ENCODE measurements at places on chromosomes 11 and 22.

DNA sequence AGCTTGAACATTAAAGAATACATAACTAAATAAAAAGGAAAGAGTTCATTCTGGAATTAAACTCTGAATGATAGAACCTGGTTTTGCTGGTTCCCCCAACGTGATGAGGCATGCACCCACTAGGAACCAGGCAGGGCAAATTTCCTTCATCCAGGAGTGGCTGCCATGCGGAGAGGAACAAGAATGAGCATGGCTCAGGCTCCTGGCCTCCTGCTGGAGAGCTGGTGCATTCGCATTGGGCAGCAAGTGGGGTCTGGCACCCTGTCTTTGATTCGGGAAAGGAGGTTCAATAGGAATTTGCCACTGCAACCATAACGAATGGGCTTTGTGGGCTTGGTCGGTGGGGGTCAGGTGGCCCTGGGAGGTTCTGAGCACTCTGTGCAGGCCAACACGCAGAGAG is 169.8 kb upstream of the TENM4 start:
- no peak overlapping the region for H3K4me3 ChIP-seq
- H3K27me3 ChIP-seq = no peaks in the 10 kb centered on the region

DNA sequence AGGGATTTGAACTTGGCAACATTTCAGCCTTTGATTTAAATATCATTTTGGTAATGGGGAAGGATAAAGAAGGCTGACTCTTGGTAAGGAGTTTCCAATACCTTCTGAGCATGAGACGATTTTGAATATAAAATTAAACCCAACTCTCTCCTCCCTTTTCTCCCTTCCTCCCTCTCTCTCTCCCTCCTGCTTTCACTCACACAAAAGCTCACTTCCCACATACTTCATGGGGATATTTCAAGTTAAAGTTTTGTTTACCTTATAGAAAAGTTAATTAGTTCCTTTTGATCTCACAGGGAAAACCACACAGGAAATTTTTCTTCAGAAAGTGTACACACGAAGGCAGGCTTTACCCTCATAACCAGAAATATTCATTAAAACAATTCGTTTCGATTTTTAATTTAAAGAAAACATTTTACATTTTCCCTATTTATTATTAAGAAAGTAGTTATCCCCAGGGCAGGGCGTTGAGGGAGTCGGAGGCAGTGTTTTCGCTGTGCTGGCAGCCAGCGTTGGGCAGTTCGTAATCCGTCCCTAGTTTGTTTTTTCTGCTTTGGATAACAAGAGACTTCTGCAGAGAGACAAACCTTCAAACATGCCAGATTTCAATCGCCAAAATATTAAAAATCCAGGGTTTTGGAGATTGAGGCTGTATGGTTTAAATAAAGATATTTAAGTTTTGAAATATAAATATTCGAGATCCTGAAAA is 25.3 kb upstream of the ALX4 start:
- H3K4me1 ChIP-seq = no peaks in the 10 kb centered on the region
- H3K27ac ChIP-seq = no peak overlapping the region
- H3K4me3 ChIP-seq = no peak overlapping the region
- no peaks in the 10 kb centered on the region for H3K36me3 ChIP-seq
- no peak for DNase-seq

GRCh38 chr22:29860006-29860766 is 22.1 kb upstream of the ASCC2 start:
- no peak overlapping the region for H3K27ac ChIP-seq
- no peak for DNase-seq
- no peaks in the 10 kb centered on the region for H3K36me3 ChIP-seq
- no peak overlapping the region for H3K4me3 ChIP-seq

- peaks cover 5% of the 10 kb centered on the region for H3K4me1 ChIP-seq
- H3K27me3 ChIP-seq = no peaks in the 10 kb centered on the region
- peak; percentile 84 for DNase-seq
- no peak overlapping the region for H3K27ac ChIP-seq
- H3K4me3 ChIP-seq = no peak overlapping the region
- H3K36me3 ChIP-seq = no peaks in the 10 kb centered on the region
Observed at GRCh38 chr22:50148991-50149721, 21.4 kb upstream of the PANX2 start.

- no peak for DNase-seq
- peaks cover 4% of the 10 kb centered on the region for H3K27me3 ChIP-seq
- no peak overlapping the region for H3K27ac ChIP-seq
- H3K36me3 ChIP-seq = no peaks in the 10 kb centered on the region
Observed at GRCh38 chr11:69217276-69218105, 61.8 kb downstream of the SMIM38 start.

DNA sequence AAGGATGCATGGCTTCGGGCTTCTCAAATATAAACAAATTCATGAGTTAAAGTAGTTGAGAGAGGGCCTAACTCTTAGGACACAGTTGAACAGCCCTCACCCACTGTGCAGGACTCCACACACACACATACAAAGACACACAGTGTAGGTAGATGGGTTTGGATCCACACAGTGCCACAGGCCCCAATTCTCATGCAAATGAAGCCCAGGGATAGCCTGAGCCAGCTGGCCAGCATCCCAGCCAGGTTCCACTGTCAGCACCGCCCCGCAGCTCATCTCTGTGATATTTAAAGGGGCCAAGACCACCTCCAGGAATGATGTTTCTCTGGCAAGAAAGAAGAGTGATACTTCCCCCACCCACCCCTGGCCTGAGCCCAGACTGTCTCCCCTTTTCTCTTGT is 11.7 kb downstream of the SLC35C1 start:
- H3K27me3 ChIP-seq = no peaks in the 10 kb centered on the region
- no peak for DNase-seq
- H3K4me1 ChIP-seq = peaks cover 1% of the 10 kb centered on the region
- no peaks in the 10 kb centered on the region for H3K36me3 ChIP-seq

GRCh38 chr11:117823294-117823945 is 1.1 kb downstream of the FXYD2 start:
- peak overlapping the region; percentile 91 for H3K27ac ChIP-seq
- peaks cover 82% of the 10 kb centered on the region for H3K4me1 ChIP-seq
- H3K36me3 ChIP-seq = no peaks in the 10 kb centered on the region
- peak overlapping the region; percentile 6 for H3K4me3 ChIP-seq

DNA sequence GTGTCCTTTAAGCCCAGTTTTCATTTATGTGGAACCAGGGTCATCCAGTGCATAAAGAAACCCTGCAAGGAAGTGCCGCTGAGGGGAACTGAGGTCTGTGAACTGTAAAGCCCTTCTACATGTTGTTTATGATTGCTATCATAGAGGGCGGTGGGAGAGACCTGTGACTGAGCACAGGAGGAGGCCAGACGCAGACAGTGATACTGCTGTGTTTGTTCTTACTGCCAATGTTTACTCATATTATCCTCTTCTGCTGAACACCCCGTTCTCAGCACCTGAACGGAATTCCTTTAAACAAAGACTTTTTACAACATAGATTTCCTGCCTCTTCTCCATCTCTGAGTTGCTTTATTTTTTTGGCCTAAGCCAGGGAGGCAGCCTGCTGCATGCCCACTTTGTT is 967 bp upstream of the GALNT18 start:
- no peak overlapping the region for H3K4me3 ChIP-seq
- H3K36me3 ChIP-seq = no peaks in the 10 kb centered on the region
- peaks cover 60% of the 10 kb centered on the region for H3K27me3 ChIP-seq
- H3K27ac ChIP-seq = no peak overlapping the region
- peaks cover 10% of the 10 kb centered on the region for H3K4me1 ChIP-seq
- no peak for DNase-seq

DNA sequence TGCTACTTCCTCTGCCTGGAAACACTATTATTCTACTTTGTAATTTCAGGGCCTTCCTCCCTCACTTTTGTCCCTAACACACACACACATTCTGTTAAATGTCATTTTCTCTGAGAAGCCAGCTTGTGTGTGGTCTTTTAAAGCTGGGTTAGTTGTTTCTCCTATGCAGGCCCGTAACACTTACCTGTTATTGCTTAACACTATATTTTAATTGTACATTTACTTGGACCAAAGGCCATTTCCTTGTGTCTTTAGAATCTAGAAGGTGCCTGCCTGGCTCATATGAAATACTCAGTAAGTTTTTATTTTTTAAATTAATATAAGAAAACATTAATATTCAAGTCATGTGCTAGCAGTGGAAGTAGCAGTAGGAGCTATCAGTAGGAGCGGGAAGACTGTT is 30.6 kb downstream of the FAR1 start:
- no peaks in the 10 kb centered on the region for H3K4me1 ChIP-seq
- H3K27me3 ChIP-seq = no peaks in the 10 kb centered on the region
- H3K27ac ChIP-seq = no peak overlapping the region
- H3K36me3 ChIP-seq = peaks cover 34% of the 10 kb centered on the region

DNA sequence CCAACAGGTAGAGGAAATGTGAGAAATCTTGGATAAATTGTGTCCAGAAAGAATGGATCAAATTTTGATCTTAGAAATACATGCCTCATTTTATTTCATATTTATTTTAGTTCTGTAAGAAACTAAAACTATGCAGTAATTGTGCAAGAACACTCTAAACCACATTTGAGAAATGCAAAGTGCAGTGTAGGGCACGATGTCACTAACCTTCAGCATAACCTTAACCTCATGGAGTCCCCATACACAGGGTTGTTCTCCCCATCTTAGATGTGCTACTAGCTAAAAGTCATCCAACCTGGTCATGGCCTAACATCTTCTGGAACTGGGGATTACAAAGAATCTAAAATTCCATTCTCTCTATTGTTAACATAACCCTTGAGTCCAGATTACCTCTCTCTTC is 48.4 kb upstream of the ARHGAP42 start:
- no peaks in the 10 kb centered on the region for H3K36me3 ChIP-seq
- no peak overlapping the region for H3K27ac ChIP-seq
- H3K4me1 ChIP-seq = no peaks in the 10 kb centered on the region
- DNase-seq = no peak
- no peaks in the 10 kb centered on the region for H3K27me3 ChIP-seq
- H3K4me3 ChIP-seq = no peak overlapping the region

DNA sequence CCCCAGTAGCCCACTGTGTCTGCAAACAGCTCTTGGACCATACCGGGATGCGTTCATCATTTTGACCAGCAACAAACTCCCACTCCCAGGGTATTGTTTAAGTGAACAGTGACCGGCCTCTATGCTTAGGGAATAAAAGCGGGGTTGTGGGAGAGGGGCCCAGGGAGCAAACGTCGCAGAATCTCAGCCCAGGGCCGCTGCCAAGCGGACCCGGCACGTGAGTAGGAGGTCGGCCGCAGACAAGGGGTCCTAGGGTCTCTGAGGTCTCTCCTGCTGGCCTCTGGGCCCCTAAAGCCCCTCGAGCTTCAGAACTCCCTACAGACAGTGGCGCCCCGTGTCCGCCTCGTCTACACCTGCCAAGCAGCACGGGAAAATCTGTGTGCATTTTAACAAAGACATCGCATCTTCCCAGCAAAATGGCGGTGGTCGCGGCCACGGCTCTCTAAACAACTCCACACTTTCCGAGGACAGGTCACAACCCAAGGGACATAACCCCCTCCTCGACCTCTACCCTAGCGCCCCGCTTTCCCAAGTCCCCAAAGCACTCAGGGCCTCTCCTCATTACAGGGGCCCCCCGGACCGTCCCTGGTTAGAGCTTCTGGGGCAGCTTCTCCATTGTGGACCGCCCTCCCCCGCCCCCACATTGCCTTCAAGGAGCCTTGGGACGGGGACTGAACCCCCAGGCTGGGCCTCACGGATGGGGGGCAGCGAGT is 3.9 kb upstream of the GCAT start:
- peak overlapping the region; percentile 49 for H3K4me3 ChIP-seq
- H3K4me1 ChIP-seq = peaks cover 50% of the 10 kb centered on the region
- no peak for DNase-seq
- H3K27ac ChIP-seq = peak overlapping the region; percentile 49
- peaks cover 47% of the 10 kb centered on the region for H3K27me3 ChIP-seq

GRCh38 chr22:27130906-27131305 is 473.5 kb downstream of the MIAT start:
- H3K27ac ChIP-seq = no peak overlapping the region
- peaks cover 8% of the 10 kb centered on the region for H3K27me3 ChIP-seq
- no peak overlapping the region for H3K4me3 ChIP-seq
- no peaks in the 10 kb centered on the region for H3K4me1 ChIP-seq
- no peaks in the 10 kb centered on the region for H3K36me3 ChIP-seq

GRCh38 chr11:90120191-90120590 is 14.3 kb upstream of the NAALAD2 start:
- H3K27me3 ChIP-seq = no peaks in the 10 kb centered on the region
- no peaks in the 10 kb centered on the region for H3K4me1 ChIP-seq
- H3K36me3 ChIP-seq = no peaks in the 10 kb centered on the region

DNA sequence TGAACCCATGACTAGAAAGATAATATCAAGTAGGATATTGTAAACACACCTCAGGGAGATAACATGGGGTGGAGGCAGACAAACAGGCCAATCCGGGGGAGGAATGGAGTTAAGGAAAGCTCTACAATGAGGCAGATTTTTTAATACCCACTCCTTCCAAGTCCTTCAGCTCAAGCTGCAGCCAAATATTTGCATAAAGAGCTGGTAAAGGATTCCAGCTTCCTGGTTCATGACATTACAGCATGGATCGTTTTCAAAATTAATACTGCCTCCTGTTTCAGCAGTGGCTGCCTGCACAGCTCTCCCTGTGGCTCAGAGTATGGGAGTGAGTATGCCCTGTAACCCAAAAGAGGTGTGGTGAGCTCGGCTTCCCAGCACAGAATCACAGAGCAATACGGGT is 5.1 kb downstream of the POU2AF3 start:
- DNase-seq = no peak
- H3K27me3 ChIP-seq = peaks cover 55% of the 10 kb centered on the region
- H3K4me1 ChIP-seq = no peaks in the 10 kb centered on the region

DNA sequence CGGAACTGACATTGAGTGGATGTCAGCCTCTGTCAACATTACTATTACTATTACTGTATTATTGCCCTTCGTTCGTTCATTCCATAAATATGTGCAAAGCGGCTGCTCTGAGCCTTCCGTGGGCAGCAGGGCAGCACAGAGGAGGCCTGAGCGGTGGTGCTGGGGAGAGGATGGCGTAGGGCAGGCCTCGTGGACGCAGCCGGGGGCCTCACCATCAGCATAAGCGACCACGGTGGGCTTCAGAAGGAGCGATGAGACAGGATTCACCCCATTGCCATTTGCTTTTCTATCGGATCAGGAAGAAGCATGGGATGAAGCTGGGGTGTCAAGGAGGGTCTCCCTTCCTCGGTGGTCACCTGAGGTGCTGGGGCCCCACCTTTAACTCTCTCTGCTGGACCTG is 22.7 kb downstream of the ANO1 start:
- DNase-seq = no peak
- H3K4me1 ChIP-seq = no peaks in the 10 kb centered on the region
- H3K4me3 ChIP-seq = no peak overlapping the region
- no peaks in the 10 kb centered on the region for H3K27me3 ChIP-seq
- no peak overlapping the region for H3K27ac ChIP-seq

- no peak overlapping the region for H3K27ac ChIP-seq
- no peaks in the 10 kb centered on the region for H3K4me1 ChIP-seq
- H3K36me3 ChIP-seq = peaks cover 18% of the 10 kb centered on the region
- no peaks in the 10 kb centered on the region for H3K27me3 ChIP-seq
- no peak for DNase-seq
- H3K4me3 ChIP-seq = no peak overlapping the region
Observed at GRCh38 chr11:44120169-44120568, 24.7 kb downstream of the EXT2 start.

- H3K27me3 ChIP-seq = peaks cover 10% of the 10 kb centered on the region
- H3K36me3 ChIP-seq = no peaks in the 10 kb centered on the region
- peaks cover 10% of the 10 kb centered on the region for H3K4me1 ChIP-seq
- DNase-seq = no peak
Observed at GRCh38 chr11:72579816-72580641, 94.2 kb downstream of the PDE2A start.

- no peak overlapping the region for H3K27ac ChIP-seq
- peaks cover 6% of the 10 kb centered on the region for H3K27me3 ChIP-seq
- DNase-seq = no peak
- H3K36me3 ChIP-seq = no peaks in the 10 kb centered on the region
Observed at GRCh38 chr11:72561856-72562255, 112.4 kb downstream of the PDE2A start.

All from activated CD8-positive, alpha-beta T cell treated with anti-CD3 and anti-CD28 coated beads, Interleukin-2, amount 10 ng/mL, durations not matched to agents 7 days and 5 days (primary cell).